LoVo (cell line): ENCODE measurements at places on chromosomes 4 and X.

DNA sequence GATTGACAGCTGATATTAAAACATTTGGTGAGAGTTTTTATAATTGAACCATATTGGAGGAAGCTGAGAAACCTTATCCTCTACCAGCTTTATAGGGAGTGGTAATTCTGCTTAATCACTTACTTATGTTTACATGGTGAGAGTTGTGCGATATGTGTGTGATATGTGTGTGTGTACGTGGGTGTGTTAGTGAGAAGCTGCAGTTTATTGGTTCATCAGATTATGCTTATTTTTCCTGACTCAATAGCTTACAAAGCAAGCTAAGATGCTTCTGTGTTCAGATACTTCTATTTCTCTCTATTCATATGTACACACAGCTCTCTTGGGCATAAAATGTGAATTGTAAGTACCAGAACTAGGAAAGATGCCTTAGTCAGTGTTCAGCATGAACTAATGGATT, 343.7 kb downstream of the GRIA2 start:
- no peak for DNase-seq

DNA sequence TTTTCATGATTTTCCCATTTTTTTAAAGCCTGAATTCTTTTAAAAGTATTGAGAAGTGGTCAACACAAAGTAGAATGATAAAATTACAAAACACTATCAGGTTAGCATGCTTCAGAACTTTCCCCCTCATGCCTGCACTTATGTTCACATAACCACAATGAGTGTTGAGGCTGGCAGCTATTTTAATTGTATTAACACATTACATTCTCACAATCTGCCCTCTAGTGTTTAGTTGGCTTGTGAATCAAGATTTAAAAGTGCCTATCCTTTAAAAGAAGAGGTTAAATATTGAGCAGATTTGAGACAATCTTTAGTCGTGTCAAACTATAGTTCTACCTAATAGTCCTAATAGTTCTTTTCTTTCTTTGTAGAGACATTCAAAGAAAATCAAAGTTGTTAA, 93.6 kb upstream of the NAP1L5 start:
- no peak for DNase-seq

DNA sequence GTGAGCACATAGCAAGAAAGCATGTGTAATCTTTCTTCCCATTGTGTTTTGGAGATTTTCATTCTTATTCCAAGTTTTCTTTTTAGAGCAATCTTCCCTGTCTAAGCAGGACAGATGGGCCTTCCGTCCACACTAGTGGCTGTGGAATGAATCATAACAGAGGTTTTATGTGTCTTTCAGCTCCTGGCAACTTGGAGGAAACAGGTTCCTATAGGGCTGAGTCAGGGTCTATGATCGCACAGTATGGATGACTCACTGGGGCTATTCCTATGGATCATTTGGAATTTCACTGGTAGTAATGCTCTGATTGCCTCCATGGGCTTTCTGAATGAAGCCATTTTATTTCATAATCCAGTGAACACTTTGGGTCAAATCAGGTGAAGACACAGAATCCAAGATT, 51.8 kb upstream of the CBLL2 start:
- DNase-seq: no peak

GRCh38 chrX:109862433-109862832, 129.4 kb upstream of the ACSL4 start:
- DNase-seq: no peak

DNA sequence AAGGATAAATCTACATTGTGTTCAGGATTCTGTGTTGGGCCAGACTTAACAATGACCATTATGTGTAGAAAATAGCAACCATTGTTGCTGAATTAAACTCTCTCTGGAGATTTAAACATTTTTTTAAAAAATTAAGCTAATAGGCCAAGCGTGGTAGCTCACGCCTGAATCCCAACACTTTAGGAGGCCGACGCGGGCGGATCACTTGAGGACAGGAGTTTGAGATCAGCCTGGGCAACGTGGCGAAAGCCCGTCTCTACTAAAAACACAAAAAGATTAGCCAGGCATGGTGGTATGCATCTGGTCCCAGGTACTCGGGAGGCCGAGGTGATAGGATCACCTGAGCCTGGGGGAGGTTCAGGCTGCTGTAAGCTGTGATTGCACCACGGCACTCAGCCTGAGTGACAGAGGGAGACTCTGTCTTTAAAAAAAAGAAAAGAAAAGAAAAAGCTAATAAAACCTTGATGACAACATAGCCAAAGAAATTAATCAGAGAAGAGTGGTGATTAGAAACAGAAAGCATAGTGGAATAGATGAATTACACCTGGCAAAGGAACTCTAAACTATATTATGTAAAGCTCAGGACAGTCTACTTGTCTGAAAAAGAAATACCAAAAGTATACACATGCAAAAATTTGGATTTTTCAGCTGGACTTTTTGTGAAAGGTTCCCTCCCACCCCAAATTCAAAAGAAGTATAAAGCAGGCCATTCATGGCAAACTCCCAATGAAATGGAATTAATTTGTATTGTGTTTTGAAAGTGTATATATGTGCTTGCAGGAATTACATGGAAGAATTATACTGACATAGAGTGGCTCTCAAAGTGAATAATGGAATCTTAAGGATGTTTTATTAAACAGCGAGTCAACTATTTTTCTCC, 21.9 kb downstream of the PLS3 start:
- no peak for DNase-seq

DNA sequence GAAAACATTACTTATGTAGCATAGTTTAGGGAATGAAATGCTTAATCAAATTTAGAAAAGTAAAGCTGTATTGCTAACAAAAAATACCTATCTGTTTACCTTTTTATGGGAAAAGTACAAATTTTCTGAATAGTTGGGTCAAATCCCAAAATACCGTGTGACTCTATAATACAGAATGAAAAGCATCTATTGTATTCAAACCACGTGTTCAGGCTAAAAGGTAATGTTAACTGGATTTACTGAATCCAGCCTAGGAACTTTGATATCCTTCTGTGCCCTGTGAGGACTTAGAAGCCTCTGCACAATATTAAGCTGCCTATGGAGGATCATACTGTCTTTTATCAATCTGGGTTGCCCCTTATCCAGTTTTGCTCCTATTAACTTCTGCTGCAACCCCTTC, 36.3 kb upstream of the AGA start:
- DNase-seq: no peak

DNA sequence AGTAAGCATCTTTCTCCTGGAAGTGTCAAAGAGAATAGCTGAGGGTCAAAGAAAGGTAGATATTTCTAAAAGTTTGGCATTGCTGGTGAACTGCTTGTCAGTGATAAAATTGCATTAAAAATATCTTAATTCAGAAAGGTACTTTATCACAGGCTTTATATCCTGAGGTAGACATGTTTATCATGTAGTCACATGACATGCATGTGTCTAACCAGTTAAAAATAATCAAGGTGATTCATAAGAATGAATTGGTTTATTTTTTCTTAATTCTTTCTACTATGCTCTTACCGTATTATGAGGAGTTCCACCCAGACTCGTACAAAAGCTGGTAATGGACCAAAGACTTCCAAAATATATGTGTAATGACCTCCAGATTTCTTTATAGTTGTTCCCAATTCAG, 6.1 kb downstream of the SLC7A11 start:
- peak; percentile 9 for DNase-seq

GRCh38 chr4:173526027-173526482, 4.0 kb downstream of the HAND2 start:
- no peak for DNase-seq

DNA sequence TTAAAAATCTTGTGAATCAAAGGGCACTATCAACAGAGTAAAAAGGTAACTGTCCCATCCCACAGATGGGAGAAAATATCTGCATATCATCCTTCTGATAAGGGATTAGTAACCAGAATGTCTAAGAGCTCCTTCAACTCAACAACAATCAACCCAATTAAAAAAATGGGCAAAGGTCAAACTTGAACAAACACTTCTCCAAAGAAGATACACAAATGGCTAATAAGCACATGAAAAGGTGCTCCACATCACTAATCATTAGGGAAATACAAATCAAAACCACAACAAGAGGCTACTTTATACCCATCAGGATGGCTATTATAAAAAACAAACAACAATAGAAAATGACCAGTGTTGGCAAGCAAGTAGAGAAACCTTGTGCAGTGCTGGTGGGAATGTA, 43.3 kb downstream of the TMEM165 start:
- DNase-seq: peak; percentile 20

- no peak for DNase-seq
These were observed 317.3 kb upstream of the F9 start for GRCh38 chrX:139213241-139213709.

DNA sequence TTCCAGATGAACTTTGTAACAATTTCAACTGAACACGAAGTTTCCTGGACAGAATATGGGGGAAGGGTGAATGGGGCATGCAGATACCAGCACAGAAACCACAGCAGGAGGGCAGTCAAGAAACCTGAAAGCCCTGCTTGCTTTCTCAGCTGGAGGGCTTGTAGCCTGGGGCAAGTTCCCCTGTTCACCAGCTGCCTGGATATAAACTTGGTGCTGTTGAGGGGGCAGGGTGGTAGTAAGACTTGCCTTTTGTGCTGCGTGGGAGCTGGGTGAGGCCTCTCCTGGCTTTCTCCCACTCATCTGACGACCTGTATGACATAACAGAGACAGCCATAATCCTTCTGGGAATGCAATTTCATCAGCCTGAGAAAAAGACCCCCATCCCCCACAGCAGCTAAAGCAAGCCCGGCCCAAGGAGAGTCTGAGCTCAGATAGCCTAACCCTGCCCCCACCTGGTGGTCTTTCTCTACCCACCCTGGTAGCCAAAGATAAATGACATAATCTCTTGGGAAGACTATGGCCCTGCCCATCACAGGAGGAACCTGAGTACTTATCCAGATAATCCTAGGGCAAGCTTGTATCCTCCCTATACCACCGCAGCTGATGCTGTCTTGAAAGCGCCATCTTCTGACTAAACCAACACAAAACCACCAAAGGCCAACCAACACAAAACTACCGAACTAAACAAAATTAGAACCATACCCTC, 234.3 kb downstream of the LAS1L start:
- DNase-seq: no peak

DNA sequence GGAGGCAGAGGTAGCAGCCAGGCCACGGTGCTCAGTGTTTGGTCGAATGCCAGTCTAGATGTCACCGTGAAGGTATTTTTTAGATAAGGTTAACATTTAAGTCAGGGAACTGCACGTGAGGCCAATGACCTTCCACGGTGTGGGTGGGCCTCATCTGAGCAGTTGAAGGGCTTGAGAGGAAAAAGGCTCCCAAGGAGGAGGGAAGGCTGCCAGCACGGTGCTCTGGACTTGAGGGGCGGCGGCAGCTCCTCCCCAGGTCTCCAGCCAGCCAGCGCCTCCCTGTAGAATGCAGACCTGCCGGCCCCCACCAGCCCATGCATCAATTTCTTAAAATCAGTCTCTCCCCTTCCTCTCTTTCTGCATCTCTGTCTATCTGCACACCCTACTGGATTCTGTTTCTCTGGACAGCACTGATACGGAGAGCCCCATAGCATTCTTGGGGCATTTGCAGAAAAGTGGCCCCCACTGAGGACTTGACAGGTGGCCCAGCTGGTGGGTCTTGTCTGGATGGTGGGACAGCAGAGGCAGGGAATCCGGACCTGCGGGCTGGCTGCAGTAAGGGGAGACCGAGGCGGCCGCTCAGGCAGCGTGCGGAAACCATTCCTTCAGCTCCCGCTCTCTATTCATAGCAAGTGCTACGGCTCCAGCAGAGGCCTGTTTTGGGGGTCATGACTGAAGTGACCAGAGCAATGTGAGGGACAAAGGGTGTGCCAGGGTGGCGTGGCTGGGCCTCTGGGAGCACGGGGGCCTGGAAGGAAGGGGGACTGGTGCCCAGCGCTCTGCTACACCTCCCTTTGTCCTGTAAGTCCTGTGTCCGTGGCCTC, 7.9 kb upstream of the RGS12 start:
- no peak for DNase-seq

- no peak for DNase-seq
These were observed 38.1 kb upstream of the ANXA3 start for GRCh38 chr4:78513411-78513975.

- no peak for DNase-seq
These were observed 10.8 kb upstream of the NR3C2 start for GRCh38 chr4:148452970-148453369.

DNA sequence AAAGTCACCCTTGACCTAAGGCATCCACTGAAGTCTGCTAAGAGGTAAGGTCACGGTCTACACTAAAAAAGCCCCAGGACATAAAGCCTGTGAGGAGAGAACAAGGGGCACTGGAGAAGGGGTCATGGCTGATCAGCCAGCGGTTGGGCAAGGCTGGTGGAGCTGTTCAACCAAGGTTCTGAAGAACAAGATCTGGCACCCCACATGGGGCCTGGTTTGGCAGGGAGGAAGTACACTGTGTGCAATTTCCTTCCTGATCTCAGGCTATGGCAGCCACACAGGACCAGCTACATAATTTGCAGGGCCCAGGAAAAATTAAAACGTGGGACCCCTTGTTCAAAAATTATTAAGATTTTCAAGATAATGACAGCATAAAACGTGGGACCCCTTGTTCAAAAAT, 14.1 kb upstream of the BRS3 start:
- DNase-seq: no peak

GRCh38 chr4:152308951-152309350, 226.9 kb downstream of the FBXW7 start:
- no peak for DNase-seq

DNA sequence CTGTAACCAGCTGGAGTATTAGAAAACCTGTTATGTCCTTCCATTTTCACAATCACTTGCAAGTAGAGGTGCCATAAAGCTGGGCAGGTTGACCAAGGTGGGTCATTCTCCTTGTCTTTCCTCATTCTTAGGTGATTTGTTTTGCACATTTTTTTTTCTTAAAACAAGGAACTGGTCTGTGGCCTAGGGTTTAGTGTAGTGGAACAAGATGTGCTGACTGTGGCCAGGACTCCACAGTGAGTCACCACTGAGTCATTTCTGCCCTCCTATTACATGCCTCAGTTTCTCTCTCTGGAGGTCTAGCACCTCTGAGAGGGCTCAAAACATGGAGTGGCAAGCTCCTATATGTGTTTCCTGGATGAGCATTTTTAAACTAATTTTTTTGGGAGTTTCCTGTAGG, 355.9 kb downstream of the GPM6A start:
- peak; percentile 32 for DNase-seq

DNA sequence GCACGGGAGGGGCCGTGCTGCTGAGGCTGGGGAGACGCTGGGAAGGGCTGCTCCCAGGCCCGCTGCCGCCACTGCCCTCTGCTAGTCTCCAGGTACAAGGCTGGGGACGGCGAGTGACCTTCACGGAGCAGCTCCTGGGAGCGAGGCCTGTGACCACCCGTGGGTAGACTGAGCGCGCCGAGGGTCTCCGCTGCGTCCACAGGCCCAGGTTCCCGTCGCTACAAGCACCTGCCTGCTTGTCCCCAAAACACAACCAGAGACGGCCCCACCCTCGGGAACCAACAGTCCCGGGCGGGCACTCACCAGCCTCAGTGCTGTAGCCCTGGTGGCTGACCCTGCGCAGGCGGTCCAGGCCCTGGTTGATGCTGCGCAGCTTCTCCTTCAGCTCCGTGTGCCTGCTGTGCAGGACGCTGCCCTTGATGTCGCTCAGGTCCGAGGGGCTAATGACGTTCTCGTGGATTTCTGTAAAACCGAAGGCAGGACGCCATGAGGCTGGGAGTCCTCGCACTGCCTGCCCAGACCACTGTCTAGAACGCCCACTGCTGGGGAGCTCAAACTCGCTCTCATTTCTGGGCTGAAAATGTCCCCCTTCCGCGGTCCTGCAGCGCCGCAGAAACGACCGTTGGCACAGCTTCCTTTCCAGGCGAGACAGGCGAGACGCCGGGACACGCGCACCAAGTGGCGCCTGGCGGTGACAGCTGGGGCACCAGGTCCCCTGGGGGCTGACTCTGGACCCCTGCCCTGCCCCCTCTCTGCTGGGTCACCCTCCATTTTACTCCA, 14.3 kb downstream of the LRPAP1 start:
- no peak for DNase-seq
